ENCODE measurements at places on chromosomes 1 and 21.

DNA sequence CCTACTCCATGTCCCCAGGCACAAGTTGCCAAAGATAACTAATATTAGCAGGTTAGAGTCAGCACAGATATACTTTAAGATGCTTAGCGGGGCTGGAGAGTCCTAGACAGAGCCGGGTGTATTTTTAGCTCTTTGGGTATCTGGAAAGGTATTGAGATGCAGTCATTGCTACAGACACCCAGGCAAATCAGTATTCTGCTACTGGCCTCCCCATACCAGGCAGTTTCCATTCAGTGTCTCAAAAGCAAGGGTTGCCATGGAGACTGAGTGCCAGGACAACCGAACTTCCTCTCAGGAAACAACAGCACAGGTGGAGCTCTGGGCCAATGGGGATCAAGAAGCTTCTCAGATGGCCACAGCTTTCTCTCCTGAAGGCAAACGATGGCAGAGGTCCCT is 45.3 kb downstream of the KCNC4 start:
- DNase-seq = no peak

GRCh38 chr21:44601596-44602462 is 1.4 kb downstream of the KRTAP10-7 start:
- no peak for DNase-seq

DNA sequence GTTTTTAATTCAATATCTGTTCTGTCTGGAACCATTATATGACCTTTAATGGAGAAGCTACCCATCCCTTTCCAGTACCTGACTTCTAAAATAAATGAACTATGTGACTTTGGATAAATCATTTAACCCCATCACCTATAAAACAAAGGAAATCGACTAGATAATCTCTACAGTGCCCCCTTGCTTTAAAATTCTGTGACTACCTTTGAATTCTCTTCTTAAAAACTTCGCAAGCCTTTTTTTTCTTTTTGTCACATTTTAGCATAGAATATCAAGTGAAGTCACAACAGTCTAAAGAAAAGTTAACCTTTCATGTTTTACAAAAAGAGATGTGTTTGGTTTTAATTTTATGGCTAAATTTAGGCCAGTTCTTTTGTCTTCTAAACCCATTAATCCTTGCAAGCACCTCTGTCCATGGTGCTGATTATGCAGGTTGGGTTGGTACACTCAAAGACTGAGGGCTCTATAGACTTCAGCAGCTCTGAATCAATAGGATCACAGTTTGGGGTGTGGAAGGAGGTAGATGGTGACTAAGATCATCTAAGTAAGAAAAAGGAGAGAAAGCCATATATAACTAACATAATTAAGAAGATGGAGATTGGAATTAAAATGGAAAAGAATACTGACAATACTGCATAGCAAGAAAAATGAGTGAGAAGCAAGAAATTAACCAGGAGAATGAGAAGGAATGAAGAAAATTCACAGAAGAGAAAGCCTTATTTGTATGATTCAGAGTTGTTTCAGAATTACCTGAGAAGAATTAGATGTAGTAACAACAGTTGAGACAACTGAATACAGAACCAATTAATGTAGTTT is 59.2 kb downstream of the TBX15 start:
- DNase-seq = no peak

DNA sequence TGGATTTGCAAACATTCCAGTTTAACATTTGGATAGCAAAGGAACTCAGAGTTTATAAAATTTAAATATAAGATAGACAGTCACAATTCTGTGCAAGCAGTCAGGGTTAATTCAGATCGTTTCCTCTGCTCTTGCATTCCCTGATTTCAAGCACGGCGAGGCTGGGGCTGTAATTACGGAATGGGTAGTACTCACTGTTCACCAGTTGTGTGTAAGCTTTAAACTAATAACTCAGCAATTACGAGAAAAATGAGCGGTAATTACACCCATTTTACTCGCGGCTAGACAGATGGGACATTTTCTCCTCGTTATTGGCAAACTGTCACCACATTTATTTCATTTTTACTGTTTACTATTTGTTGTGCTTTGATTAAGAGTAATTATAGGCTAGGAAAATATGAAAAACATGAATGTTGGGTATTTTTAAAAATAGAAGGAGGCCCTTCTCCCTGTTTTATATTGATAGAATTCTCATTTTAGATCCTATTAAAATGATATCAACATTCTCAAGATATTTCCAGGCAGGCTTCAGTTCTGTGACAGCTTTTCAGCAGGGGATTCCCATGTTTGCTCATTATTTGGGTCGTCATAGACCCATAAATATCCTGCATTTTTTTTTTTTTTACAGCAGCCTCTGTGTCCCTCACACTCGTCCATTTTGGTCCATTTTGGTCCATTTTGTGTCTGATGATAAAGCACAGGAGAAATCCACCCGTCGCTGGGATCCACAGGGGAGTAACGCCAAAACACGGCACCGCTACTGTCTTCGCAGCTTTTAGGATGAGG is 208.3 kb downstream of the DSCAM start:
- no peak for DNase-seq

- no peak for DNase-seq
Measured at GRCh38 chr1:111538343-111539025, 35.1 kb upstream of the ADORA3 start.

GRCh38 chr1:180343921-180344769 is 114.1 kb downstream of the LHX4 start:
- no peak for DNase-seq

DNA sequence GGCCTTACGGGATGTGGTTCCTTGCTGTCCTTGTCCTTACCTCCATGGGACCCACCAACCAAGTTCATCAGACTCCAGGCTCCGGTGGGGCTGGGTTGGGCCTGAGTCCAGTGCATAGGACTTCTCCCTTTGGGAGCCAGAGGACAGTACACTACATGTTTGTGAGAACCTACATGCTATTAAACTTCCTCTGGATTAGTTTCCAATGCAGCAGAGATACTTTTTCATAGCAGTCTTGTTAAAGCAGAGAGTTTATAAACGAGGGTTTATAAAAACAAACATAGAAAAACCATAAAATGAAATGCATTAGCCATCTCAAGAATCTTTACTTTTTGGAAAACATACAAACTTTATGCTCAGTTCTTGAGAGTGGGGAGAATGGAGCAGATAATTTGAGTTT is 33.4 kb downstream of the INKA2 start:
- DNase-seq = no peak

GRCh38 chr1:103160281-103160680 is 52.0 kb upstream of the COL11A1 start:
- DNase-seq = no peak
